ENCODE measurements at places on chromosomes 12 and 14.
A peak's percentile ranks its signal among the peaks of the same experiment; 100 is the strongest.

DNA sequence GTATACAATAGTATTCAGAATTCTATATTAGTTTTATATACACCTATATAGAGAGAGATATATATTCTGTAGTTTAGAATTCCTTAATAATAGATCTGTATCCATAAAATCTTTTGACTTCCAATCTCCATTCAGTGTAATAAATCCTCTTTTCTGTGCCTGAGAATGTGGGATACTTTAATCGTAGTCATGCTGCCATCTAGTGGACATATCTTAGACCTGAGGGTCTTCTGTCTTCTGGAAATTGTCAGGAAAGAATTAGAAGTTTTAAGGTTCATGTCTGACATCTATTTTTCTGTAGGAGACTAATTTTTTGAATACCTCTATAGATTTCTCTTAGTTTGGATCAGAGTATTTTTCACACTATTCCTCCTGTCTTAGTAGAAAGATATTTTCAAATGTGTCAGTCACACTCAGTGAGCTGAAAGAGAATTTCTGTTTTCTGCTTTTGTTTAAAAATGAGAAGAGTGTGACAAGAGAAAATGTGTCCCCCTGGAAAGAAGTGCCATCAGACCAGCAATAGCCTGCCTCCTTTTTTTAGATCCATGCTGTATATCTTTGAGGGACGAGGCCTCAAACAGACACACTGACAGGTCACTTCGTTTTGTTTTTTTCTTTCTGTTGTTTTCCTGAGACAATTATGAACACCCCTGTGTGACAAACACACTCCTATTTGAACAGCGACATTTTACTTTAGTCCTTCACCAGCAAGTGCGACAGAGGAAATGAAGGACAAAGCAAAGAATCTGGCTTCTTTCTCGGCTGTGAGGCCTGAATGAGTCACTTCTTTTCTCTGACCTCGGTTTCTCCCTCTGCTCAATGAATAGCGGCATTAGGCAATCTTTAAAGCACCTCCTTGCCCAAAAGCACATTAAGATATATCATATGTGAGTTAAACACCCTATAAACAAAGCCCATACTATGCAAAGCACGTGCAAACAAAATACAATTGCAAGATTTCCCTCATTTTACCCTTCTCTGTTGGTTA lies 96.3 kb downstream of the GALC start:
- peak; percentile 79 for DNase-seq

- no peak for DNase-seq
Measured at GRCh38 chr14:98912655-98913054, 359.3 kb downstream of the BCL11B start.

- DNase-seq: no peak
Measured at GRCh38 chr14:87175175-87175574, 817.8 kb downstream of the GALC start.

DNA sequence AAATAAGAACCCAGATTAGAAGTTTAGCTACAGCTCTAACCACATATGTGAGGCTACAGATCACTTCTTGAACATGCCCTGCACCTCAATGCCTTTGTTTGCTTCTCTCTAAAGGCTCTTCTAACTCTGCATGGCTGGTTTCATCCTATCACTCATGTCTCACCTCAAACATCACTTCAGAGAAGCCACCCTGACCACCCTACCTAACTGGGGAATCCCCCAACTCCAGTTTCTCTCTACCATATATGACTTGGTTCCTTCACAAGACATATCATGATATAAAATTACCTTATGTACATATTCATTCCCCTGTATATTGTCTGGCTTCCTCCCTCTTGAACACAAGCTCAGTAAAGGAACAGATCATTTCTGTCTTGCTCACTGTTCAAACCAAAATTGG lies 250.2 kb upstream of the GRIP1 start:
- no peak for DNase-seq

GRCh38 chr12:24127919-24128721 lies 178.7 kb upstream of the SOX5 start:
- DNase-seq: no peak

DNA sequence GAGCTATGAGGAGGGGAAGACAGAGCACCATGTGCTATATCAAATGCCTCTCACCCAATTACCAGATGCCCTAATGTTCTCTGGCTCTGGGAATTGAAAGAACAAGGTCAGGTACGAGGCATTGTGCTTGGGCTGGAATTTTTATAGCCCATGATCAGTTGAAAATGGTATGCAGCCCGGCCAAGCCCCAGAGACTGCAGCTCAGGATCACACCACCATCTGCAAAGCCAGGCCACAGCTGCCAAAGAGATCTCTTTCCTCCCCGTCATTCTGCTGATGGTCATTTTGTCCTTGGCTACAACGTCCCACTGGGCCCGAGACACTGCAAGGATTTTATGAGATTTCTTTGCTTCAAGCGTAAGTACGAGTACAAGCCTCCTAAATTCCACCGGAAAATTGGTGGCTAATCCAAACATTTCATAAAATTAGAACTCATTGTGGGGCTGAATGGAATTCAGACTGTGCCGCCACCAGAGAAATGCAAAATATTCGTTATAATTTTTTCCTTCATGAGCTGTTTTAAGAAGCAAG lies 15.1 kb downstream of the NUAK1 start:
- no peak for DNase-seq

- DNase-seq: peak; percentile 97
Measured at GRCh38 chr14:39432179-39432618, at the start of gene FBXO33. TSS of gene FBXO33 (minus strand) at chr14:39432433. CDS start at chr14:39432162, 271 bp downstream.
